Lower leg skin (tissue), 4 donors: ENCODE measurements at places on chromosomes 5 and 9. TPM values are rescaled to one million over a fixed set of nuclear protein-coding genes. Genes with fewer than 3 reads are reported as not detected.

DNA sequence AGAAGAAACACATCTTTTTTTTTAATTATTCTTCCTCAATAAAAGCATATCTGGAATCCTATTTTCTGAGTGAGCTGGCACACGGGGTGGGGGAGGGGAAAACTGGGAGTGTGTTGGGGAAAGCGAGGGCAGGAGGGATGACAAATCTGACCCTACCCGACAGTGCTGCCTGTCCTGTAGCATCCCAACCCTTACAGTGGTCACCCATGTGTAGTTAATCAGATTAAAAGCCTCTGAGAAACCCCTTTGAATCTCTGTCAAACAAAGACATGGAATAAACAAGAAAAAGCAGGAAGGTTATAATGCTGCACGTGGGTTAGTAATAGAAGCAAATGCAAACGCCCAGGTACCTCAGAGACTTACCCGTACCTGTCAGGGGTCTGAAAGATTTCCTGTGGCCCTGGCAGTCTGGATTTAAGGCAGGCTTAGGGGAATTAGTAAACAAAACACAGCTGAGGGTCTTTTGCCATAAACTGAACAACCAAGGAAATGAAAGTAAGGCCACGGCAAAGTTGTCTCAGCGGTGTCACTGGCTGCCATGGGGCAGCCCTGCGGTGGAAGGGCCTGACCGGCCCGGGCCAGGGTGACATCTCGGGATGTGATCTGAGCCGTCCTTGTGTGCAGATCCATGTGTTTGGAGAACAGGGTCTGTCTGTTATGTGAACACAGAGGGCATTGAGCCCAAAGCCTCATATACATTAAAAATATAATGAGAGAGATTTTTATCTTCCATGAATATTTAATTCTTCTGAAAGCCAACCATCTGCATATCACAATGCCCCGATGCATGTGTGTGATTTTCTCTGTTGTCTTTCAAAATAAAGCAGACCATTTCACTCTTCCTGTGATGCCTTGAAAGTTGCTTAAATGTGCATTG lies 308.2 kb downstream of the ZNF608 start:
- DNase-seq, result no peak

- no peak for DNase-seq
Measured at GRCh38 chr5:127586066-127586770, 62.7 kb upstream of the CTXN3 start.

CD74 gene
- total RNA-seq, result 652 TPM

PCDHGC4 gene
- 34.5 TPM for total RNA-seq

DNA sequence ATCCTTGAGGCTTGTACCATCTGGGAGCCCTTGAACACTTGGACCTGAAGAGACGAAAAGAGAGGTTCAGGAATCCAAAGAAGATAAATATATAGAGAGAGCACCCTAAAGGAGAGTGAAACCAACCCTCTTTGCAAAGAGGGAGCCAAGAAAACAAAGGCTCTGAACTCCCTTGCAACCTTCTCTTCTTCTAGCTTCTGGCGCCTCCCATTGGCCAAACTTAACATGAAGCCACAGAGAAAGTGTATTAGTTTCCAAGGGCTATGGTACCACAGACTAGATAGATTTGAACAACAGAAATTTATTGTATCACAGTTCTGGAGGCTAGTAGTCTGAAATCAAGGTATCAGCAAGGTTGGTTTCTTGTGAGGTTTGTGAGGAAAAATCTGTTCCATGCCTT lies 175.1 kb downstream of the HCN1 start:
- no peak for DNase-seq

PCDHGA5 gene
- total RNA-seq, result 3.4 TPM

TAF11L14 gene
- total RNA-seq, result not detected

GRCh38 chr5:177317959-177318377 lies 6.3 kb upstream of the MXD3 start:
- peak; percentile 94 for DNase-seq

TSSK1B gene
- total RNA-seq, result 0.11 TPM

DNA sequence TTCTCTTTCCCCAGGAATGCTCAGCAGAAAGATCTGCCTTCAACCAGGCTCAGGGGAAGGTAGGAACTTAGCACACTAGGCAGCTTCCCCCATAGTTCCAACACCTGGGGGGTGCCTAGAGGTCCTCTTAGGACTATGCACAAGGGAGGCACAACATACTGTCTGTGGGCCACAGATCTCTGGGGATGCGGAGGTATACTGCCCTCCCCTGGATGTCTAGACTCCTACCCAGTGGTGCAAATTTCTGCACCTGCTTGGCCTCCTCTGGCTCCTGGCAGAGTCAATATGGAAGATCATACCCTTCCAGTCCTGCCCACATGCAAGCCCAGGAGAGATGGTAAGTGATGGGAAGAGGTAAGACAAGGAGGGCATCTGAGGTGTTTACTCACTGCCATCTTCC lies 247.5 kb upstream of the DAPK1 start:
- no peak for DNase-seq

ASS1 gene
- 103 TPM for total RNA-seq

DIRAS2 gene
- total RNA-seq, result 0.47 TPM

GRCh38 chr5:146755793-146756192 lies 122.8 kb downstream of the PPP2R2B start:
- DNase-seq, result no peak

GRCh38 chr5:14373685-14374084 lies 207.9 kb upstream of the OTULINL start:
- no peak for DNase-seq

DNA sequence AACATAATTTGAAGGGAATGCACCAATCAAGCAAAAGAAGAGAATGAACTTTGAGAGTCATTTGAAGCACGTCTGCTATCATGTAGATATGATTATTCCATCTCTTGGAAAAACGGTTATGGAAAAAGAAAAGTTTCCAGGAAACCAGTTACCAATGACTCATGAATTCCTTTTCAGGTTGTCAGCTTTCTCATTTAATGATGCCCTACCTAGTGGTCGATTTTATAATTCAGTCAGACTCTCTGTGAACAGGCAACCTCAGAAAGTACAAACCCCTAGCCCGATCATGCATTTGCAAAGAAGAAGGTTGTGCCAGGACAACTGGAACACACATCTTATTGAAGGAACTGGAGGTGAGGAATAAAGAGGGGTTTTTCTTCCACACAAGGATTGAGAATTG lies 355.1 kb upstream of the GRIA1 start:
- DNase-seq, result no peak

DNA sequence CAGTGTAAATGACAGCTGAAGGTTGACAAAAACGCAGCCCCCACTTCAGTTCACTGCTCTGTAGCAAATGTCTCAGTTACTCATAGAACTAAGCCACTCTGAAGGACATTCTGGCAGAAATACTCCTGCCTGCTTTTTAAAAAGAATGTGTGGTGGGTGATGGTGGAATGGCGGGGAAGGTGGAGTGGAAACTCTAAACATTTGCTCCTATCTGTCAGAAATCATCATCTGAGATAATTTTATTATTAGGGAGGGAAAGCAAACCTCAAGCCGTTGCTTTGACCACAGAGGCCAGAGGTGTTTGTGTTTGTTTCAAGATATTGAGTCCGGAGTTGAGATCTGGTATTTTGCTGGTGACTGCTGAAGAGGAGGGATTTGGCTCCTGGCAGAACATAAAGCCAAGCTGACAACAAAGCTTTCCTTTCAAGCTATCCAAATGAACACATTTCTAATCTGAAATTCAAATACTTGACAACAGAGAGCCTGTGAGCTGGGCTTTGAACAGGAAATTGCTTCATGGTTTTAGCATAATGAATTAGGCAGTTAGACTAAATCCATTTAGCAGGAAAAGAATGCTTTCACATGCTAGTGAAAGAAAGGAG lies 362.7 kb downstream of the CSNK1G3 start:
- no peak for DNase-seq

PROB1 gene
- 0.47 TPM for total RNA-seq

CA9 gene
- total RNA-seq, result 5.2 TPM

SLC36A3 gene
- total RNA-seq, result not detected

SLC6A7 gene
- 0.88 TPM for total RNA-seq

DNA sequence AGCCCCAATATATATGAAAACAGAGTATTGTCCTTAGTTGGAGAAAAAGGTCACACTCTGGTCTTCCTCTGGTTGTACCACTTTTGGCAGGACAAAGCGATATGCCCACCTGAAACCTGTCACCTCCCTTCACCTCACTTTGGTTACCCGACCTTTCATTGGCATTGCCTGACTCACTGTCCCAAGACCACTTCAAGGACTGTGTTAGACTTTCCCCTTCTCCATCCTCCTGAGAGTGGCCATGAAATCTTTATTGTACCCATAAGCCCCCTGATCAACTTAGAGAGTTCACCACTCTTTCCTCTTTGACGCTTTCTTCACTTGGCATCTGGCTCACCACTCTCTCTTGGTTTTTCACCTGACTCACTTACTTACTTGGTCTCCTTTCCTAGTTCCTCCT lies 32.4 kb upstream of the AP3B1 start:
- no peak for DNase-seq

WDR38 gene
- not detected for total RNA-seq

C5orf52 gene
- total RNA-seq, result not detected

DNA sequence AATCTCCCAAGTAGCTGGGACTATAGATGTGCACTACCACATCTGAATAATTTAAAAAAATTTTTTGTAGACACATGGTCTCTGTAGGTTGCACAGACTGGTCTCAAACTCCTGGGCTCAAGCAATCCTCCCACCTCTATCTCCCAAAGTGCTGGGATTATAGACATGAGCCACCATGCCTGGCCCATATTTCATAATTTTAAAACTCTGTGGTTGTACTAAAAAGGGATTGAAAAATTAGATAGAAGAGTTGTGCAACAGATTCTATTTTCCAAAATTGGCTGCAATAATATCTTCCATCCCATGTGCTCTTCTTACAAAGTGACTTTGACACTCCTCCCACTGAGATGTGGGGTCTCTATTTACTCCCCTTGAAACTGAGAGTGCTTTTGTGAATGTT lies 7.6 kb upstream of the UHRF2 start:
- DNase-seq, result no peak

GRCh38 chr5:138655530-138656190 lies 80.5 kb upstream of the HSPA9 start:
- no peak for DNase-seq

RABGAP1 gene
- 39.2 TPM for total RNA-seq

GRCh38 chr9:134192951-134193731 lies 28.8 kb upstream of the RNU6ATAC start:
- DNase-seq, result no peak

IL7R gene
- 1.4 TPM for total RNA-seq

DNA sequence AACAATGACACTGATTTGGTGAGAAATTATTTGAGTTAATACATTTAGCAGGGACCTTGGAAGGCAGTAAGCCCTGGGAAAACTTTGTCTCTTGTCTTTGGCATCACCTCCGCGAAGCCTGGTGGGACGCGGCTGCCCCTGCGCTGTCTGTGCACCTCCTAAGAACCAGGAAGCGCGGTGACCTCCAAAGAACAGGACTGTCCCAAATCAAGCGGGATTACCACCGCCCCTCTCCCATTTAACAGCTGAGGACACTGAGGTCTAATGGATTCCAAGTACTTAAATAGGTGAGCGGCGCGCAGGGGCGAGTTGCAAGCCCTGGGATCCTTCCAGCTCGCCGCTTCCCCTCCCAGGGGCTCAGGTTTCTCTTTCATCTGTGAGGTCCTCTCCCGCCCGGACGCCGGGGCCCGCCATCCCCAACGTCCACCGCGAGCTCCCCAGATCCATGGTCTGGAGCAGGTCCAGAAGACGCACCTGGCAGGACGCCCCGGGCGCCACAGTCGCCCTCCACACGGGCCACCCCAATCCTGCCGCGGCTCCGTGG lies 432 bp downstream of the STARD4 start:
- DNase-seq, result no peak

GRCh38 chr5:157613385-157614245 lies 38.0 kb upstream of the ADAM19 start:
- no peak for DNase-seq

GRCh38 chr9:120787933-120788332 lies 5.3 kb downstream of the FBXW2 start:
- no peak for DNase-seq

DNA sequence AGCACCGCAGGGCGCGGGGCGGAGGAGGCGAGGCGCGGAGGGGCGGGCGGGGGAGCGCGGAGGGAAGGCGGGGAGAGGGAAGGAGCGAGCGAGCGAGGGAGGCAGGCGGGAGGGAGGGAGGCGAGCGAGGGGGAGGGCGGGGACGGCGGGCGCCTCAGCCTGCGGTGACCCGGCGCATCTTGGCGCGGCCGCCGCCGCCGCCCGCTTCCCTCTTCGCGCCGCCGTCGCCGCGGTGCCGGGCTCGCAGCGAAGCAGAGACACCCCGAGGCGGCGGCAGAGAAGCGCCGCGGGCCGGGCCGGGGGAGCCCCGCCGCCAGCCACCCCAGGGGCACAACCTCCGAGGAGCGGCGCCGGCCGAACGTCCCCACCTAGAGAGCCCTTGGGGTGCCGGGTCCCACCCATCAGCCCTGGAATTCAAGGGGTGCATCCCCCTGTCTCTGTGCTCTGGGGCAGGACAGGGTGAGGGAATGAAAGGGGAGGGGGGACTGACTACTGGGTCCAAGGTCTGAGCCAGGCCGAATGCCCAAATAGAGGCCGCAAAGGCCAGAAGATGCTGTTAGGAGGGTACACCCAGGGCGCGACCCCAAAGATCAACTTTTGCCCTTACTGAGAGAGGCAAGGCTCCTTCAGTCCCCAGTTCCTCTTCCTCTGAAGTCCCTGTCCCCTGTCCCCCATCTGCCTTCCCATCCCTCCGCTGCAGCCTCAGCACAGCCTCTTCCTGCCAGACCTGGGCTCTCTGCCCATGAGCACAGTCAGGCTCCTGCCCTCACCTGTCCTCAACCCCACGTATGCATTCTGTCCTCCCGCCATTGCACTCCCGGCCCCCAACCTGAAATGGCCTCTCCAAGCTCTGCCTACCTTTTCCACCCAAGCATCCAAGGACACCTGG lies at the start of gene ADAMTS2:
TSS of gene ADAMTS2 (minus strand) at position 29 of the 889 bp plus-strand sequence. CDS start 133 bp downstream, outside the sequence.
- DNase-seq, result peak; percentile 94

BRINP1 gene
- 0.16 TPM for total RNA-seq

GRCh38 chr5:124580925-124581737 lies 165.3 kb downstream of the ZNF608 start:
- DNase-seq, result no peak

CEL gene
- total RNA-seq, result 12.1 TPM

- DNase-seq, result no peak
Measured at GRCh38 chr9:75941066-75941465, 50.6 kb downstream of the PCSK5 start.

GRCh38 chr5:175478384-175479124 lies at the start of gene SFXN1:
Gene SFXN1 (plus strand): TSS chr5:175478560. CDS start chr5:175492104, 13,544 bp downstream.
- peak; percentile 59 for DNase-seq

LOX gene
- 6.5 TPM for total RNA-seq

GRCh38 chr5:174724484-174725260 lies at the start of gene MSX2:
Gene MSX2 (plus strand): TSS chr5:174724582. CDS start chr5:174724660, 78 bp downstream.
- DNase-seq, result peak; percentile 83

TLR4 gene
- total RNA-seq, result 11.3 TPM

- DNase-seq, result no peak
Measured at GRCh38 chr5:118303296-118303695, 685.1 kb downstream of the DTWD2 start.

- no peak for DNase-seq
Measured at GRCh38 chr9:76114144-76114543, 223.7 kb downstream of the PCSK5 start.
